Activated T-helper 17 cell treated with anti-CD3 and anti-CD28 coated beads, Interleukin-2, amount 50 U/mL, for 72 hours (primary cell): ENCODE measurements at places on chromosomes 16 and 17. TPM values are rescaled to one million over a fixed set of nuclear protein-coding genes. Genes with fewer than 3 reads are reported as not detected.

The HS3ST4 gene
- total RNA-seq, result not detected

The TRAF7 gene
- 49.8 TPM for total RNA-seq

The KRT20 gene
- total RNA-seq, result not detected

The SDK2 gene
- total RNA-seq, result 0.19 TPM

The PRPSAP2 gene
- 35.2 TPM for total RNA-seq

The ALOXE3 gene
- 1.3 TPM for total RNA-seq

The HID1 gene
- 1.2 TPM for total RNA-seq

The KRT31 gene
- total RNA-seq, result not detected

The TSPAN10 gene
- 1.4 TPM for total RNA-seq

The MT1E gene
- 0.53 TPM for total RNA-seq

The ATP6V0D1 gene
- total RNA-seq, result 20.6 TPM

The NXPH3 gene
- total RNA-seq, result not detected
